ENCODE measurements at places on chromosomes 5 and 9.

- peak; percentile 70 for DNase-seq
Measured at GRCh38 chr9:99040911-99041582, 63.9 kb upstream of the TGFBR1 start.

DNA sequence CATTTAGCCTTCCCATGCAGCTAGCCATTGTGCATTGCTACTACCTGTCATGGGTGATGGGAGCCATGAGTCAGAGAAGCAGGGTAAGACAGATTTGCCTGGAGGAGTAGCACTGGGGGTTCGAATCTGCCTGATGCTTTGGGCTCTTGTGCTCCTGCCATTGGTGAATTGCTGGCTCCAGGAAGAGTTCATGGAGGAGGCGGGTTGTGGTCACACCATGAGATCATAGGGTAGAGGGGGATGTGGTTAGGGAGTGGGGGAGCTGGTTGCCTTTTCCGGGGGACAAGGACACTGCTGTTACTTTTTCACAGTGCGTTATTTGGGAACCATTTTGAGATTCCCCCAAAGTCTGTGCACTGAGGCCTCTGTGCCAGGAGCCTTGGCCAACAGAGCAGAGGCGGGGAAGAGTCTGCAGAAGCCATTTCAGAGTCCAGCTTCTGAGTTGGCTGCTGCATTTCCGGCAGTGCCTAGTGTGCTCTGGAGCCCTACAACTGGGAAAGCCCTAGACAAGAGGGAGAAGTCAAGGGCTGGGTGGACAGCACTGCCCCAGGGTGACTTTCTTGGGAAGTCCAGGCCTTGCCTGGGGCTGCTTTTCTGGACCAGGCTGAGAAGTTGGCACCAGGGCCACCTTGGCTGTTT is 6.2 kb downstream of the ANGPTL2 start:
- no peak for DNase-seq

DNA sequence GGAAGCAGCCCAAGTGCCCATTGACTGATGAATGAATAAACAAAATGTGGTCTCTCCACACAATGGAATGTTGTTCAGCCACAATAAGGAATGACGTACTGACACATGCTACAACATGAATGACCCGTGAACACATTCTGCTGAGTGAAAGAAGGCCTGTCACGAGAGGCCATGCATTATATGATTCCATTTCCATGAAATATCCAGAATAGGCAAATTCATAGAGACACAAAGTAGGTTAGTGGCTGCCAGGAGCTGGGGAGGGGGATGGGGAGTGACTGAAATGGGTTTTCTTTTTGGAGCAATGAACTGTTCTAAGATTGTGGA is 41.4 kb downstream of the BICD2 start:
- DNase-seq: peak; percentile 49

DNA sequence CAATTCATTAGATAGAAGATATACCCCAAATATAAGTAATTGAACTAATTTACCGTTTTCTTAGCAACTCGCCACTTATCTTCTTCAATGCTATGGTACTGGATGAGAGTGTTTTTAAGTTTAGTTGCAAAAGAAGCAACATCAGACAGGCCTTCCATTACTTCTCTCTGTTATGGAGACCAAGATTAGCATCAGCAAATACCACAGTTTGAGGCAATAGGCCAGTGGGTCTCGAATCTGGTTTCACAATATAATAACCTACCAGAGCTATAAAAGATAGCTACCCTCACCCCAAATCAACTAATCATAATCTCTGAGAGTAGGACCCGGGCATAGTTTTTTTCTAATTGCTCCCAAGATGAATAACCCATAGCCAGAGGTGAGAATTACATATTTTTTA is 5.1 kb downstream of the STARD4 start:
- peak; percentile 62 for DNase-seq

- DNase-seq: no peak
Measured at GRCh38 chr5:133840168-133840567, 128.3 kb downstream of the C5orf15 start.

GRCh38 chr5:134226441-134227192 is 744 bp upstream of the PPP2CA start:
- peak; percentile 40 for DNase-seq

DNA sequence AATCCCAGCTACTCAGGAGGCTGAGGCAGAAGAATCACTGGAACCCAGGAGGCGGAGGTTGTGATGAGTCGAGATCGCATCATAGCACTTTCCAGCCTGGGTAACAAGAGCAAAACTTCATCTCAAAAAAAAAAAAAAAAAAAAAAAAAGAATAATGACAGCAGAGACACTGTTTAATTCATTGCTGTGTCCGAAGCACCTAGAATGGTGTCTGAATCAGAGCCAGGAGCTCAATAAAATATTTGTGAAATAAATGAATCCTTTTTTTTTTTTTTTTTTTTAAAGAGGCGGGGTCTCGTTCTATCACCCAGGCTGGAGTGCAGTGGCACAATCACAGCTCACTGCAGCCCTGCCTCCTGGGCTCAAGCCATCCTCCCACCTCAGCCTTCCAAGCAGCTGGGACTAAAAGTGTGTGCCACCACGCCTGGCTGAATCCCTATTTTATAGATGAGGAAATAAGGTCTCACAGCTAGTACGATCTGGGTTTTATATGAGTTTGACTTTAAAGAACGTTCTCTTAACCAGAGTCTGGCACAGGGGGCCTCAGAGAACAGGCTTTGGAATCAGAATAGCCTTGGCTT is 47.8 kb downstream of the THOC3 start:
- peak; percentile 13 for DNase-seq

GRCh38 chr9:133845440-133845839 is 107.3 kb upstream of the SARDH start:
- DNase-seq: no peak

GRCh38 chr9:28981711-28982110 is 1408.4 kb upstream of the C9orf72 start:
- no peak for DNase-seq

- no peak for DNase-seq
Measured at GRCh38 chr5:159034083-159034824, 65.5 kb downstream of the EBF1 start.
